T-helper 22 cell (primary cell): ENCODE measurements at places on chromosomes 2 and 18.

GRCh38 chr2:8819194-8819593, 18.2 kb downstream of the KIDINS220 start:
- DNase-seq, result no peak

GRCh38 chr2:73985308-73986084, 786 bp downstream of the TET3 start:
- DNase-seq, result peak; percentile 53

DNA sequence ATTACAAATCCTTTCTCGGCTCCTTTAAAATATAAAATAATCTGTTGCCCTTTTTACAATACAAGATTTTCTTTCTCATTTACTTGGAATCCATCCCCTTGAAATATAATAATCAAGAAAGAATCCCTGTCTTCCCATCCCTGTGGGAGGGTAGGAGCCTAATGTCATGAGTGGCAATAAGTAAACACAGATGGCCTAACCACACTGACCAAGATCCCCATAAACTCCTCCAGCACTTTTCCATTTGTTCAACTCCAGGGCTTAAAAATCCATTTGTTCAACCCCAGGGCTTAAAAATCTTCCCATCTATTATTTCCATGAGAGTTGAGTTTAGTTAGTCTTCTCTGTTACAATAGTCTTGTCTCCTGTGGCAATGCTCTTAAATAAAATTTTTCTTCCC, 297.6 kb downstream of the CDH7 start:
- DNase-seq, result no peak

DNA sequence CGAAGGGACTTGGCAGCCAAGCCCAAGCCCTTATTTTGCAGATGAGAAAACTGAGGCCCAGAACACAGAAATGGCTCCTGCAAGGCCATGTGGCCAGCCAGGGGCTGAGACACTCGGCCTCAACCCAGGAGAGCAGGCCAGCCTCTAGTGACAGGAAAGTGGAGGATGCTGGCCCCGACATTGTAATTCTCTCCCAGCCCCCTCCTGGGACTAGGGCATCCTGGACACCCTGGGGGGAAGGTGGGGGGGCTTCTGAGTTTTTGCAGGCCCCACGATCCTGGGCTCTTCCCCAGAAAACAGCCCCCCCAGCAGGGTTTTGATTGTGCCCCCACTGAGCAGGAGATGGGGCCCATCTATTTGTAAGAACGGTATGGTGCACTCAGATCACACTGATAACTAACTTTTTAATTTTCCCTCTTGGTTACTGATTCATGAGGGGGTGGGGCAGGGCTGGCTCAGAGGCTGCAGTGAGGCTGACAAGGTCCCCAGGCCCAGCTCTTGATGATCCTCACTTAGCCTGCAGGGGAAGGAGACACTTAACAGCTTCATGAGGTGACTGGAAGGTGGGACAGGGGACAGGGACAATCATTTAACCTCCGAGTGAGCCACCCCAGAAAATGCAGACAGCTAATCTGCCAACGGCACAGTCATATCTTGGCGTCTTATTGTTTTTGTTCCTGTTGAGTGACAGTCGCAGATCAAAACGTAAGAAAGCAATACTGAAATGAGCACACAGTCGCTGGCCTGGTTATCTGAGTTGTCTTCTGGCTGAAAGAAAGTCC, 18.9 kb downstream of the SMAD7 start:
- no peak for DNase-seq

DNA sequence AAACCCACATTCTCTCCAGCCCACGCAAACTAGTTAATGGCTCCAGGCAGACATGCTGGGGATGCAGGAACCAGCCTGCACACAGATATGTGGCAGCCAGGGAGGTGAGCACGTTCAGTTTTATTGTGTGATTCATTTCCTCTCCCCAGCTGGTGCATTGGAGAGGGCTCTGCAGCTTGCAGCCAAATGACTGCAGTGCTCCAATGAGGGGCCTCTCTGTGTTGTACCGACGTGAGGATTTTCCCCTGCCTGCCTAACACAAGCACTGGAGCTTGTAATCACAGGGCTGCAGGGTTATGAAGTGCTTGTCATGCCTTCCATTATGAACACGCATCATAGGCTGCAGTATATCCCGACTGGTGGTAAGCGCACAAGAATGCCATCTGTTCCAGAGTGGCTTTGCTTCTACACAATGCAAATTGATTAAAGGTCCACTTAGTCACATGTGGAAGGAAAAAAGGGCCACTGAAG, 92.3 kb upstream of the THUMPD2 start:
- DNase-seq, result no peak

DNA sequence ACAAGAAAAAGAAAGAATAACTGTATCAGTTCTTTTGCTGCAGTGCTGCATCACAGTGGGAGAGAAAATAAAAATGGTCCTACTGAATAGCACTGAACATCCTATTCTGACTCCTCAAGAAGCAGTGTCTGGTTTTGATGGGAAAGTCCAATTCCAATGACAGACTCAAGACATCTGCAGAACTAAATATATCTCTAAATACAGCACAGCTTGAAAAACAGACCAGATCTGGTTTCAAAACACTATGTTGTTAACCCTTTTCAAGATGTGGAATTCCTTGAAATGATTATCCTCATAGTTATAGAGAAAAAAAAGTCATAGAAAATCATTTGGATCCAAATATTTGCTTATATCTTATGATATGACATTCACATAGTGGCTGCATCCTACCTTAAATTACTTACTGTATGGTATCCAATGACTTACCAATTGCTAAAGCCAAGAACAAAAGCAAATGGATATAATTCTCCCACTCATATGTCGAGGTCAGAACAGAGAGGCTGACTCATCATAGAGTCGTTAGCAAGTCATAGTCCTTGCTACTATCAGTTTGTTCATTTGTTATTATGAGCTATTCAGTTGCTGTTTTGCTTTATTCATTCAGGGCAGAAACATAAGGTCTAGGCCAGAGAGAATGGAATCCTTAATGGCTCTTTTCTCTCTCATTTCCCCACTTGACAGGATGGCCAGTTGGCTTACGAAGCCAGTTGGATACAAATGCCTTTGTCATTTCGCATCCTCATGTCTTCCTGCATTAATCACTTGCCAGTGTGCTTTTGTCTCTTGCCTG, 62.5 kb upstream of the ACVR2A start:
- DNase-seq, result no peak

- no peak for DNase-seq
These were observed 152.8 kb upstream of the RIOK3 start for GRCh38 chr18:23300231-23300805.

- DNase-seq, result no peak
These were observed 571.1 kb downstream of the TNS1 start for GRCh38 chr2:217431577-217432269.

DNA sequence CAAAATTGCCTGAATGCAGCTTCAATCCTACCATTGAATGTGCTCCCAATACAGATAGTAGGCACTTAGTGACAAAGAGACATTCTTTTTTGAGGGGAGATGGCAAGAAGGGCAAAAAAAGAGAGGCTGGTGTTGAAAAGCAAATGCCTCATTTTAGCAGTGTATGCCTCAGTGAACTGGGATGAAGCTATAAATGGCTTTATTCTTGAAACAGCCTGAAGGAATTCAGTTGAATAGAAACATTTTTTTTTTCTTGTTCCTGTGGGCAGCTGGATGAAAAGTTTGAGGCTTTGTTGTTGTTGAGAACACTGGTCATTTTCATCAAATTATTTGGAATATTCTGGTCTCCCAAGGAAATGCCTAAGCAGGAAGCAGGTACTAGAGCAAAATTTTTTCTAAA, 228.9 kb downstream of the RNF144A start:
- DNase-seq, result no peak

- DNase-seq, result no peak
These were observed 24.8 kb downstream of the NCK2 start for GRCh38 chr2:105769504-105769903.

DNA sequence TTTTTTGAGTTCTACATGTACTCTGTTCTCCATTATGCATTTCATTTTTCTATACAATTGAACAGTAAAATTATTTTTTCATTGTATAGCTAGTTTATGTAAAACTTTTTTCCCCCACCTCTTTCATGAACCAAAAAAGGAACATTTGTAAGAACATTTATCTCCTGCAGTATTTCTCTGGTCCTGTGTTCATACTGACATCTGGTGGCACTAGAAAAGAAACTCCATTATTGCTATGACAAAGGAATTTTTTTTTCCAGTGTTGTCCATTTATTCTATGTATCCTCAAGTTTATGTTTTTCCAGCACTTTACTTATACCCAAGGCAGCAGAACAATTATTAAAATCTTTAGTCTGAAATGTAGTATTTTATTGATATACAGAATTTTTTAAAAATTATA, 27.4 kb upstream of the CHAC2 start:
- DNase-seq, result no peak

GRCh38 chr2:236625156-236625690, 55.6 kb downstream of the ACKR3 start:
- DNase-seq, result no peak

GRCh38 chr18:58596265-58596681, 32.6 kb downstream of the ALPK2 start:
- DNase-seq, result no peak

- DNase-seq, result no peak
These were observed 342.0 kb downstream of the HRH4 start for GRCh38 chr18:24802456-24802855.

DNA sequence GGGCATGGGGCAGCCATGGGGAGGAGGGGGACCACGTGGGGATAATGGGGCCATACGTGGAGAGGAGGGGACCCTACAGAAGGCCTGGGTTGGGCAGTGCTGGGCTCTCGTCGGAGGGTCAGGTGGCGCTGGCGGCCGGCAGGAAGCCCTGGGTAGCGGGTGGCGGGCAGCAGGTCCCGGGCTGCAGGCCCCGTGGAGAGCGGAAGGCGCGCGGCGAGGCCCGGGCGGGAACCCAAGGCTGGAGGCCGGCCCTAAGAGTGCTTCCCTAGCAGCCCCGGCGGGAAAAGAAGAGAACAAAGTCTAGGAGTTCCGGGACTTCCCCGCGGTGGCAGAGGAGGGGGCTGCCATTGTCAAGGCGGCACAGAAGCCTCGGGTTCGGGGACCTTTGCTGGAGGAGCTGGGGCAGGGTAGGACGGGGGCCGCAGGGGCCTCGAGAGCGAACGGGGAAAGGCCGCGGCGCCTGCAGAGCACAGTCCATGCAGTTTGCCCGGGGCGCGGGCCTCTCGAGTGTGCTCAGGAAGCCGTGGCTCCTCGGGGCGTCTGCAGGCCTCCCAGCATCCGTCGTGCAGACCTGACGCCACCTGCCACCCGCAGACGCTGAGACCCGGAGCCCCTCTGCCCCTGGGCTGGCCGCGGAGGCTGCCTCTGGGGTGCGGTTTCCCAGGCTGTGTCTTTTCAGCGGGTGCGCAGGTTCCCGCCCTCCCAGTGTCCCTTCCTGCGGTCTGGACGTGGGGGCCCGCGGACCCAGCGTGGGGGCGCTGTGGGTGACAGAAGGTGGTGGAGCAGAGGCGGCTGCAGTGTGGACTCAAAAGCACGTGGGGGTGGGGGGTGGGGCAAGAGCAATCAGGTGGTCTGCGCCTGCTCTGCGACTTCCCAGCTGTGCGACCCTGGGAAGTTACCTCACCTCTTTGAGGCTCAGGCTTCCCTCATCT, 19.4 kb upstream of the NCL start:
- DNase-seq, result no peak

- DNase-seq, result peak; percentile 44
These were observed 48.1 kb downstream of the AQP12A start for GRCh38 chr2:240739797-240740196.

DNA sequence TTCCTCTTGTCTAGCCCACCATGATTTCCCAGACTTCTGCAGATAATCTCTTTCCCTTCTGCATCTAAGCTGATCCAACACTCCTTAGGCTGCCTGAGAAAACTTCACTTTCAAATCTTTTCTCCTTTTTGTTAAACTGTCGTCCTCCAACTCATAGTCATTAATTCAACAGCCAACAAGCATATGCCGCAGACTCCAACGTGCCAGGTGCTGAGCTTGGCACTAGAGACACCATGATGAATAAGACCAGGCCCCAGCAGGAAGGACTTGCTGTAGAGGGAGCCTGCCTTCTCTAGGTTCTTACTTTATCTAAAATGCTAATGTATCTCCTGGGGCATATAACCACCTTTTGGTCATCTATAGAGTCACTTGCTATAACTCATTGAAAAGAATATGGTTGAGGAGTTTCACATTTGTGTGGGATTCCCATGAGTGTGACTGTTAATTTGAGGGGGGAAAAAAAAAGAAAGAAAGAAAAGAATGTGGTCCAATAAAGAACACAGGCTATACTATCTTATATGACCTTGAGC, 51.0 kb downstream of the ANKRD44 start:
- no peak for DNase-seq

GRCh38 chr2:176844461-176844860, 368.1 kb upstream of the HNRNPA3 start:
- DNase-seq, result no peak

GRCh38 chr2:70977605-70978205, 725 bp upstream of the ANKRD53 start:
- no peak for DNase-seq

- no peak for DNase-seq
These were observed 7.6 kb downstream of the TBR1 start for GRCh38 chr2:161423421-161424393.

- no peak for DNase-seq
These were observed 85.4 kb upstream of the LINC00305 start for GRCh38 chr18:64234321-64234720.

- no peak for DNase-seq
These were observed 5.1 kb downstream of the TSHZ1 start for GRCh38 chr18:75215663-75216062.

DNA sequence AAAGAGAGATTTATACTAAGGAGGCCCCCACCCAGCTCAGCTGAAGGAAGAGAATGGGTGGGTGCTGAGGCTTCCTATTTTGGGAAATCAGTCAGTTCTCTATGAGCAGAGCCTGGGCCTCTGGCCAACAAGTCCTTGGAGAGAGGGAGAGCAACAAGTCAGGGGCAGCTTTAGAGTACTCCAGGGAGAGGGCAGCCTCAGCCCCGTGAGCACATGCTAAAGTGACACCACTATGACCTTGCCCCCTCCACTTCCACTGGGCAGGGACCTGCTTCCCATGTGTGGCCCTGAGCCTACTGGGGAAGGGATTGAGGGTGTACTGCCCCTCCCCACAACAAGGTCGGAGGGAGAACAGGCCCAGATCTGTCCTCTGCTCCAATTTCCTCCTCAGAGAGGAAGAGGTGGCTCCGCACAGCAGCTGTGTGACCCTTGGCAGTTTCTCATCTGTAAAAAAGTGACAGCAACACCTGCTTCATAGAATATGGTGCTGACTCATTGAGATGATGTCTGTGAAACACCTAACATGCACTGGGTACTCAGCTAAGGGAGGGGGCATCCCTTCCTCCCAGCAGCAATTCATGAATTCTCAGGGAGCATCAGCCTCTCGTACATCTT, 72.9 kb downstream of the CLHC1 start:
- no peak for DNase-seq

- DNase-seq, result no peak
These were observed 9.5 kb upstream of the DUSP2 start for GRCh38 chr2:96154506-96155380.

- no peak for DNase-seq
These were observed 209.5 kb downstream of the DYSF start for GRCh38 chr2:71662665-71663394.
